ENCODE measurements at places on chromosomes 12 and 14.

DNA sequence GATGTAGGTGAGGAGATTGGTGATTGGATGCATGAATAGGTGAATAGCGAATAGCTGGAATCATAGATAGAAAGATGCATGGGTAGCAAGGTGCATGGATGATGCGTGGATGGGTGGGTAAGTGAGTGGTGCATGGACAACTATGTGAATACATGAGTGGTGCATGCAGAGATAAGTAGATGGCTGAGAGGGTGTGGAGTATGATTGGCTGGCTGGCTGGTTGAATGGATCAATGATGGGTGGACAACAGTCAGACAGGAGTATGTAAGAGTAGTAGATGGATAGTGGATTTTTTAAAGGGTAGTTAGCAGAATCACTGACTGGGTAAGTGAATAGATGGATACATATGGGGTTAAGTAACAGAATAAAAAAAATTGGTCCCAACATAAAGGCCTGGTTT lies 33.9 kb downstream of the SERPINA3 start:
- no peak for DNase-seq

GRCh38 chr12:31874961-31875608 lies 84.1 kb upstream of the RESF1 start:
- DNase-seq = peak; percentile 83

DNA sequence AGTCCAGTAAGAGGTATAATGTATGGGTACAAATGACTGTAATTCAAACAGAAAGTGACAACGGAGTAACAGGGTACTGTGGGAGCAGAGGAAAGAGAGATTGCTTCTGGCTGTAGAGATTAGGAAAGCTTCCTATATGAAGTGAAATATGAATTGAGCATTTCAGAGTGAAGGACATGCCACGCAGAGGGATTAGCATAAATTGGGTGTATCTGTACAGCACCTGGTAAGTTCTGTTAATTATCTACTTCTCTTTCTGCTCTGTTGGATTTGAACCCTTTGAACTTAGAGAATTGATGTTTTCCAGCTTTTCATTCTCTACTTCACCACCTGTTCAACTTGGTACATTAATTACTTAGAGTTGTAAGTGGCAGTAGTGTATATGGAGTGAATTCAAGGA lies 8.8 kb downstream of the STK38L start:
- DNase-seq = no peak

DNA sequence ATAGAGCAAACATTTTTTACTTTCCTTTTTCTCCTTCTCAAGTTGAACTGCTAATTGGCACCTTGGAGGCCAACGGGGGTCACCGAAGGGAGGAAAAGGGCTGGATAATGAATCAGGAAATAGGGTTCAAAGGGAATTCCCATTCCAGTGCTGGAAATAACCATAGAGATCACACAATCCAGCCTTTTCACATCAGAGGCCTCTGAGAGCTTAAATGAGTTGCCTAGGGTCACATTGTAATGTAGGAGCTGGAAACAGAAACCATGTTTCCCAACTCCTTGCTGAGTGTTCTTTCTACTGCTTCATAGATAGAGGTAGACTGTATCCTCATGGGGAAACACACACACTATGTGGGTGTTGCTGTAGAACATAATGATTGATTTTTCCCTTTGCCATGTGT lies 60.6 kb upstream of the DDHD1 start:
- DNase-seq = no peak

DNA sequence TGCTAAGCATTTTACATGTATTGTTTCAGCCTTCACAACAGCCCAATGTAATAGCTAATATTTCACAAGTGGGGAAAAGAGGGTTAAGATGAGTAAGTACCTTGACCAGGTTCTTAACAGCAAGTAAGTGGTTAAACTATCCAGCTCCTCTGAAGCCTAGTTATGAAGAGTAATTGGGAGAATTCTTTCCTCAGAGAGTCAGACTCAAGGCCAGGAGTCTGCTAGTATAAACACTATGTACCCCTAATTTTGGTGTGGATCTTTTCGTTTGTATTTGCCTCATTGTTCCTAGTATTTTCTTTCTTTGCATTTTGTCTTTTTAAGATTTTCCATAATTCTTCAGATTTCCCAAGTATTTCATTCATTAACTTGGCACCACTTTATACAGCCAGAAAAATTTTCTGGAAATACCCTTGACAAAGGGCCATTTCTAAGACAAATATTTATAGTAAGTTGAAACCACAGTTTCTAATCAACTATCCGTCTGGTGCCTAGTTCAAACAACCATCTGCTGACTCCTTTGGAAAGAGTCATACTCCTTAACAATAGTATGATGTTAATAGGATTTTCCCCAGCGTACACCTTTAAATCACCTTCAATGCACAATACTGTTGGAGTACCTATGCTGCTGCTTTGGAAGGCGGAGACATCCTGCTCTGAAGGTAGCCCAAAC lies 81.2 kb downstream of the SCAF11 start:
- DNase-seq = no peak

GRCh38 chr14:80172375-80173051 lies 38.8 kb downstream of the DIO2 start:
- DNase-seq = no peak

- no peak for DNase-seq
Observed at GRCh38 chr12:118850244-118850825, 131.0 kb upstream of the SRRM4 start.
